ENCODE measurements at places on chromosomes 4 and X. TPM values are rescaled to one million over a fixed set of nuclear protein-coding genes. Genes with fewer than 3 reads are reported as not detected.

DNA sequence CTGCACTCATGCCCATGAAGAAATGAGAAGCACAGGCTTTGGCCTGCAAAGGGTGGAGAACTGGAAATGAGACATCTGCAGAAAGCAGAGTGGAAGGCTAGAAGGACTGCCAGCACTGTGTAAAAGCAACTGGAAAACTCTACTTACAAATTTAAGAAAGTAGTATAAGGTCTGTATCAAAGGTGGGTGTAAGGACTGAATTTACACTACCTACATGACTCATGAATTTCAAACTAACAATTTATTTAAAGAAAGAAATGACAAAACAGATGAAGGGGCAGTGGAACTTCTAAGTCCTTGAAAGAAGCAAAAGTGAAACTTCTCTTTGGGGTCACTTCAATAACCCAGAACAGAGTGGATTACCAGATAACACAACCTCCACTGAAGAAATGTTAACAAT, 71.2 kb downstream of the SLC10A7 start:
- H3K36me3 ChIP-seq = peaks cover 19% of the 10 kb centered on the region
- DNase-seq = peak; percentile 17
- peaks cover 32% of the 10 kb centered on the region for H3K4me1 ChIP-seq
- H3K27me3 ChIP-seq = no peaks in the 10 kb centered on the region

DNA sequence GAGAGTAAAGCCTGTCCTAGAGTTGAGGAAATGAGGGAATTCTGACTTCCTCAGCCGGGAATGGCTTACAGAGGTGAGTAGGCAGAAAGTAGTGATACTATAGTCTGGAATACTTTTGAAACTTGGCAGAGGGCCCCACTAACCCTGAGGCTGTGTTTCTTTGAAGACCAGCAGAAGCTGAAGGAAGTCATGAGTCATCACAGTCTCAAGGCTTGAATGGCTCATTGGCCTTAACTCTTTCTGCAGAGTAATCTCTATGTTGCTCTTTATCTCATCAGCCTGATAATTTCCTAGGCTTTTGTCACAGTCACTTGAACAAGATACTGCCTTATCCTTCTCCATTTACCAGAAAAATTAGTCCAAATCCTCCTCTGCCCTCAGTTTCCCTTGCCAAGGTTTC, 80.8 kb downstream of the ANKRD50 start:
- peak; percentile 13 for DNase-seq
- H3K4me1 ChIP-seq = peaks cover 7% of the 10 kb centered on the region
- H3K4me3 ChIP-seq = no peak overlapping the region
- H3K27me3 ChIP-seq = no peaks in the 10 kb centered on the region
- H3K27ac ChIP-seq = no peak overlapping the region

DNA sequence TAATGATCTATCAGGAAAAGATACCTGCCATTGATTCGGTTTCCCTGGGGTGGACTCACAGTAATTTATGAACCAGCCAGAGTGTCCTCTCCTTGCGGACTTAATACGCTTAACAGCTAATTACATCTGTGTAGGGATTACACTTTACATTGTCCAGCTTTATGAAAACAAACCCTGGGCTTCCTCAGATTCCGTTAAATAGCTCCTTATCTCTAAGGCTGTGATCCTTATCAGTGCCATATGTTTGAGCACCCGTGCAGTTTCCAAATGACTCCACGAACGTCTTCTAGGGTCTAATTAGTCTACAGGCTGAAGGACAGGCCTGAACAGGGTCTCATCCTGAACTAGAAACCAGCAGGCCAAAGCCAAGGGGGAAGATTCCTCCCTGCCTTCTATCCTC, 56.9 kb downstream of the KDR start:
- peaks cover 13% of the 10 kb centered on the region for H3K27me3 ChIP-seq
- no peak overlapping the region for H3K27ac ChIP-seq
- H3K4me3 ChIP-seq = no peak overlapping the region

DNA sequence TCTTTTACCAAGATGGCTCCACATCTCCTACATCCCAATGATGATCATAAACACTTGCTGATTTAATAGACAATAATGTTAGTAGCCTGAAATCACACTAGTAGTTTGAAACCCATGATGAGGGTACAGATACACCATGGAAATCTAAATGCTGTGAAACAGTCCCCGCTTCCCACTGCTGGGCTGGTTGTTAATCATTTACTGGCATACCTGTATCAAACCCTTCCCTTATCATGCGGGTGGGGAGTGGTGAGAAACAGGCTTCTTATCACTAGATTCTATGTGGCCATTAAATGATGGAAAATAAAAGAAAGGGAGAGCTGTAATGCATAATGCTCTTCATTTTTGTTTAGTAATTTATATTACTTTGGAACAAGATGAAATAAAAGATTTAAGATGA, 21.9 kb downstream of the MAOA start:
- no peaks in the 10 kb centered on the region for H3K27me3 ChIP-seq
- no peaks in the 10 kb centered on the region for H3K4me1 ChIP-seq
- H3K27ac ChIP-seq = no peak overlapping the region
- H3K4me3 ChIP-seq = no peak overlapping the region
- no peaks in the 10 kb centered on the region for H3K36me3 ChIP-seq
- no peak for DNase-seq

GRCh38 chrX:13014111-13015096, 30.0 kb downstream of the FAM9C start:
- peaks cover 62% of the 10 kb centered on the region for H3K4me1 ChIP-seq
- H3K36me3 ChIP-seq = no peaks in the 10 kb centered on the region
- H3K4me3 ChIP-seq = peak overlapping the region; percentile 54
- no peak for DNase-seq
- H3K27ac ChIP-seq = peak overlapping the region; percentile 80
- H3K27me3 ChIP-seq = no peaks in the 10 kb centered on the region

DNA sequence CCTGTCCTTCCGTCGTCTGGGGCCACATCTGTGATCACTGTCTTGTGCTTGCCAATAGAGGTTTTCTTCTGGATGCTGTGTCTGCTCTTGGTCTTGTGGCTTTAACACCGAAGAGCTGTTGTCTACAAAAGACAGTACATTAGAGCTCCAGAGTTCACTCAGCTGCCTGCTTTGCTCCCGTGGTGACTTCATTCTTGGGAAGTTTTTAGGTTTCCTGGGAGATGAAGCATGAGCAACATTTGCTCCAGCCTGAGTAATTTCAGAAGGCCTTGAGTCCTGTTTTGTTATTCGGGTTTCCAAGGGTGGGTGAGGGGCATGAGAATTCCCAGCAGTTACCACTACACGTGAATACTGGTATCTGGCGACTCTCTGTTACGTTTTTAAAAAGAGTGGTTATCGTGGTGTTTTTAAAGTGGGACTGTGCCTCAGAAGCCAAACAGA, 189.2 kb downstream of the SHROOM3 start:
- no peak overlapping the region for H3K27ac ChIP-seq
- H3K27me3 ChIP-seq = peaks cover 22% of the 10 kb centered on the region
- H3K36me3 ChIP-seq = no peaks in the 10 kb centered on the region

DNA sequence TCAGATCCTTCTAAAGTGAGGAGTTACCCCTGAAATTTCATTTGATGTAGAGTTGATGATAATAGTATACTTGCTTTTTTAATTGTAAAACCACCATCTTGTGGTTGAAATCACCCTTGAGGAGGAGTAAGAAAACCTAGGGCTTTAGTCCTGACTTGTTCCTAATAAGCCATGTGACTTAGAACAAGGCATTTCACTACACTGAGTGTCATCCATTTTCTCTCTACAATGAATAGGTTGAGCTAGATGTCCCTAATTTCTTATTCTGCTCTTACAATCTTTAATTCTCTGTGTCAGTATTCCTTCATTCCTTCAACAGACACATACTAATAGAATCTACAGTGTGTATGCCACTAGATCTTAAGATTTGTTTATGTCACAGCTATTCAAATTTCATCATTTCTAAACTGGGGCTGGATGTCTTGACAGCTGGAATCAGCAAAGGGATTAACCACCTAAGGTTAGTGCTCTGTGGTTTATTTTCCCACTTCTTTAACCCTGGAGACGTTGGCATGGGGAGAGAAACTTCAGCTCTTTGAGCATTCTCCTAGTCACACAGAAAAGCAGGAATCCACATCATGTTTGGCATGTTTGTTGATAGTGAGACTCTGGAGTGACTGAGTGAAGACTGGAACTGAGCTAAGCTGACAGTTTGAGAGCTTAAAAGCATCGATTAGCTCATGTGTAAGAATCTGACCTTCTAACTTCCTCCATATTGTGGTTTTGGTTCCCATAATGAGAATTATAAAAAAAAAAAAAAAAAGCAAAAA, 246.3 kb downstream of the NDST4 start:
- no peak overlapping the region for H3K4me3 ChIP-seq
- DNase-seq = no peak
- no peaks in the 10 kb centered on the region for H3K27me3 ChIP-seq
- H3K27ac ChIP-seq = no peak overlapping the region

GRCh38 chr4:40704073-40704472, 45.7 kb upstream of the NSUN7 start:
- H3K27ac ChIP-seq = no peak overlapping the region
- DNase-seq = no peak
- H3K36me3 ChIP-seq = no peaks in the 10 kb centered on the region
- no peak overlapping the region for H3K4me3 ChIP-seq
- H3K4me1 ChIP-seq = peaks cover 26% of the 10 kb centered on the region

- peak overlapping the region; percentile 9 for H3K4me3 ChIP-seq
- peak overlapping the region; percentile 93 for H3K27ac ChIP-seq
- H3K4me1 ChIP-seq = peaks cover 74% of the 10 kb centered on the region
- no peak for DNase-seq
- H3K36me3 ChIP-seq = peaks cover 11% of the 10 kb centered on the region
- no peaks in the 10 kb centered on the region for H3K27me3 ChIP-seq
These were observed 19.5 kb downstream of the SUV39H1 start for GRCh38 chrX:48715876-48716502.

DNA sequence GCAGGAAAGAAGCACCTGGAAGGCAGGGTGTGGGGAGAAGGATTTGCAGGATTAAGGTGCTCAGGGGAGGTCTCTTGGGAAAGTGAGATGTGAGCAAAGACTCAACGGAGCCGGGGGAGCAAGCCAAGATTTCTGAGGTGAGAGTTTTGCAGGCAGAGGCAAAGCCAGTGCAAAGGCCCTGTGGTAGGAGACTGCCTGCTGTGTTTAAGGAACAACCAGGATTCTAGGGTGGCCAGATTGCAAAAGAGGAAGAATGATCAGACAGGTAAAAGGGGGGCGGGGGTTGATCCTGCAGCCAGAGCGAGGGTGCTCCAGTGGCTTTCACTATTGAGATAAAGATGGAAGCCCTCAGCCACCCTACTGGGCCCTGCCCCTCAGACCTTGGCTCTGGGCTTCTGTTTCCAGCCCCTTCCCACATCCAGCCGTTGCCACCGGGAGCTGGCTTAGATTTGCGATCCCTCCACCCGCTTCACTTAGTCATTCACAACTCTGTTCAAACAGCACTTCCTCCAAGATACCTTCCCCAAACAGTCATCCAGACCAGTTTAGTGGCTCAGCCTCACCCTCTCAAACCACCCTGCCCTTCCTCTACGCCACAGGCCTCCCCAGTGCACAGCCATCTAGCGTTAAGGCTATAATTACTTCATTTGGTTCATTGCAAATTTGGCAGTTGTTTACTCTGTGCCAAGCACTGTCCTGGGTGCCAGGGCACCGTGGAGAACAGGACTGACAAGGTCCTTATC, 23.3 kb upstream of the BCOR start:
- no peaks in the 10 kb centered on the region for H3K36me3 ChIP-seq
- no peak overlapping the region for H3K27ac ChIP-seq

DNA sequence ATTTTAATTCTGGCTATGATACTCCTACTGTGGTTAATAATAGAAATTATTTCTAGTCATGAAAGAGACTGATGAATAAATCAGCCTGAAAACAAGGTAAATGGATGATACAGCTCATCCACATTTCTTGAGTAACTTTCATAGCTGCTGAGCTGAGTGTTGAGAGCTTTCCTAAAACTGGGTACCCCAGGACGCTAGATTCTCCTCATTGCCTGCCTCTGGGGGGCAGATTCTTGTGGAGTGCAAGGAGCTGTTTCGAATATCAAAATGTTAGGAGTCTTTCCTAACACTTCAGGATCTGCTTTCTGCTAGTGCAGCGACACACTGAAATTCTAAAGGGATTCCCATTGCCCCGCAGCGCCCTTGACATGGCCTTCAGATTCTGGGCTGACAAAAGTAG, 2.1 kb downstream of the MND1 start:
- H3K4me3 ChIP-seq = no peak overlapping the region
- peaks cover 7% of the 10 kb centered on the region for H3K27me3 ChIP-seq
- peaks cover 25% of the 10 kb centered on the region for H3K4me1 ChIP-seq
- no peak overlapping the region for H3K27ac ChIP-seq

DNA sequence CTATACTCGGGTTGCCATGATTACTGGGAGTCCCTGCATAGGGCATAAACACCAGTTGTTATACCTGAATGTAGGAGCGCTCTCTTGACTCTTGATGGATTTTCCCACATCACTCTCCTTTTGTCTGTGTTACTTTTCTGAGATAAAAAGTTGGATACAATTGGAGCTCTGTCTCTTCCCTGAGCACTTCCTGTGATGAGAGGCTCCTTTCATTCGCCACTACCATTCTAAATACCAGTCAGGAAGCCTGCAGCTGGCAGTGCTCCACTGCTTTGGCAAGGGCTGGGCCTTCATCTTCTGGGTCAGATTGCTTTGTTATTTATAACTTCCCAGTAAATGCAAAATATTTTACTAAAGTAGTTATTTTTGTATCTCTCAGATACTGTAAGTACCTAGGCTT, 13.9 kb downstream of the TCEANC start:
- DNase-seq = no peak
- no peaks in the 10 kb centered on the region for H3K27me3 ChIP-seq
- H3K4me1 ChIP-seq = peaks cover 23% of the 10 kb centered on the region
- H3K36me3 ChIP-seq = peaks cover 10% of the 10 kb centered on the region

Gene S100G
- total RNA-seq = not detected

Gene LGI2
- total RNA-seq = not detected

Gene FAT4
- not detected for total RNA-seq

Gene NPY5R
- total RNA-seq = not detected

Gene ADGRL3
- not detected for total RNA-seq

Gene LUZP4
- total RNA-seq = not detected
